ENCODE measurements at places on chromosomes 11 and 22. TPM values are rescaled to one million over a fixed set of nuclear protein-coding genes. Genes with fewer than 3 reads are reported as not detected.

PANX2 gene
- 11.2 TPM for total RNA-seq

CPT1B gene
- 105 TPM for total RNA-seq

PIK3IP1 gene
- total RNA-seq, result 2.0 TPM

FAM180B gene
- 0.16 TPM for total RNA-seq

NLRP14 gene
- total RNA-seq, result 0.40 TPM

EHBP1L1 gene
- 7.8 TPM for total RNA-seq

MPZL2 gene
- total RNA-seq, result 4.1 TPM

GNAZ gene
- 12.1 TPM for total RNA-seq

SLC22A25 gene
- 0.18 TPM for total RNA-seq

AAMDC gene
- total RNA-seq, result 16.4 TPM

CCDC89 gene
- not detected for total RNA-seq

OR8D1 gene
- total RNA-seq, result not detected

SNX32 gene
- 0.84 TPM for total RNA-seq

CSRP3 gene
- total RNA-seq, result not detected

CFAP300 gene
- total RNA-seq, result 5.2 TPM

CARD10 gene
- total RNA-seq, result 20.3 TPM

ART1 gene
- total RNA-seq, result not detected

CSNK2A3 gene
- total RNA-seq, result 2.1 TPM

RIC3 gene
- total RNA-seq, result 23.6 TPM

RASD2 gene
- 0.24 TPM for total RNA-seq

SAA1 gene
- not detected for total RNA-seq

FXYD6 gene
- total RNA-seq, result 70.0 TPM

SLC22A12 gene
- not detected for total RNA-seq

OR8G5 gene
- total RNA-seq, result not detected

PDHX gene
- total RNA-seq, result 42.0 TPM

MSANTD2 gene
- 23.2 TPM for total RNA-seq

SAA2 gene
- 0.38 TPM for total RNA-seq

CD3D gene
- total RNA-seq, result not detected

LMO2 gene
- 1.6 TPM for total RNA-seq

F2 gene
- total RNA-seq, result 0.80 TPM

TECTA gene
- 1.8 TPM for total RNA-seq

ARVCF gene
- 51.5 TPM for total RNA-seq

LRRC74B gene
- total RNA-seq, result not detected

FAM181B gene
- 1.3 TPM for total RNA-seq

TSPAN18 gene
- 28.7 TPM for total RNA-seq

HEPHL1 gene
- not detected for total RNA-seq

TCN1 gene
- total RNA-seq, result not detected

USP35 gene
- total RNA-seq, result 5.1 TPM

Measured in endodermal cell (in vitro differentiated cells).